ENCODE measurements at places on chromosomes 2 and 18. TPM values are rescaled to one million over a fixed set of nuclear protein-coding genes. Genes with fewer than 3 reads are reported as not detected.

DNA sequence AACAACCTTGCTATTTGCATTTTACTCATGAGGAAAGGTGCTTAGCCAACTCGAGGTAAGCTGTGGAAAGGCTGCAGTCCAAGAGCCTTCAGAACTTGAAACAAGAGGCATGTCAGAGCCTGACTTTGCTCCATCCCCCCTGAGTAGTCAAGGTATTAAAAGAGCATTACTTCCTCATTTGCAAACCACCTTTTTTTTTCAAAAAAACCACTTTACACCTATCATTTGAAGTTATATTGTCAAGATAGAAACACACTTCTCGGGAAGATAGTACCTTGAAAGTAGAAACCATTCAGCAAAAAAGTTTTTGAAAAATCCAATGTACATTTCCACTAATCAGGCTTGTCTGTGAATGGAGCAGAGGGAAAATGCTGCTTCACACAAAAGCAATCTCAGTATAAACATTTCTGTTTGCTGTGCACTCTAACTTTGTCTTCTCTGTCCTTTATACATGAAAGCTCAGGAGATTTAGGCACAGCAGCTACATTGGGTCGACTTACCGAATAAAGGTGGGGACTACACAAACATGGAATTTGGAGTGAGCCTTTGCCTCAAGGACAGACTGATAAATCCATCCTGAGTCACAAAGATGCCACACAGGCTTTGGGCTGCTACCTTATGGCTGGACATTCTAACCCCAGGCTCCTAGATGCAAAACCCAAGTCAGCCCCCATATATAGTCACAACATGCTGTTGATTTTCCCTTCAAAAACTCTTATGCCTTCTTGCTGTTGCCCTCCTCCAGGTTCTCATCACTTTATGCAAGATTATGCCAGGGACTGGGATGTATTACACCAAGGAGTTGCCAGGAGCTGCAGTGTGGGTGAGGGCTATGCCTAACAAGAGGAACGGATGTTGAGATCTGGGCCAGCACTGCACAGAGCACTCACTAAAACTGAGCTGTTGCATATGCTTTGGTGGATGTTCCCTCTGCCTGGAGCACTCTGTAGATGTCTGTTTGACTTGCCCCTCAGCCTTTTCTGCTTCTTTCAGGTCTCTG lies 41.4 kb upstream of the EML4 start:
- DNase-seq, result no peak

Gene FSIP2
- total RNA-seq, result 0.59 TPM

Gene PLEK
- total RNA-seq, result 4.0 TPM

- DNase-seq, result no peak
Observed at GRCh38 chr18:42996824-42997223, 118.7 kb downstream of the RIT2 start.

All from right cardiac atrium (tissue), 5 donors.